ENCODE measurements at places on chromosomes 2 and 18.

DNA sequence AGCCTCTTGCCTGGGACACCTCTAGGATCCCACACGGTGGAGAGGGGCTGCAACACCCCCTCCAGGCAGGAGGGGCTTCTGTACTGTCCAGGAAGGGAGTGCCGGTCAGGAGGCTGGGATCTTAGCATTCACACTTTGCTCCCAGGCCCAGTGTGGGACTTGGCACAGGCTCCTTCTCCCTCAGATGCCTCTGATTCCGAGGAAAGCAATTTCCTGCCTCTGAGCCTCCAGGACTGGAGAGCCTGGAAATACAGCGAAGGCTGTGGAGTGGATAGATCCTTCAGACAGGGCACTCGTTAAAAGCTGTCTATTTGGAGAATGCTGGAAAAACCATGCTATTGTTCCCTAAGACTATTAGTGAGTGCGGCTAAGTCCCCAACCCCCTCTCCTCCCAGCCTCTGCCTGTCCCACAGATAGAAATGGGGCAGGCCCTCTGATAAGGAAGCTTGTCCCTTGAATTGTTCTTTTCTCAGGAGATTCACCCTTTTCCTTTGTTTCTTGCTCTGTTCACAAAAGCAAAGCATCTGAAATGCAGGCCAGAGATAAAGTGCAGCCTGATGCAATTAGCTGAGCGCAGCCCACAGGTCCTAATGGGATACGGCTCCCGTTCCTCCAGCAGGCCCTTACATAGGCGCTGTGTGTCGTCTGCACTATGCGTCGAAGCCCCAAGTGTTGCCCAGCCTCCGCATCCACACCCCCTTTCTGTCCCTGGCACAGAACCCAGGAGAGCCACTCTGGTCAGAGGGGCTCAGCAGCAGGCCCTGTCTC lies 252.2 kb downstream of the KLHL29 start:
- DNase-seq = no peak

GRCh38 chr2:96527286-96528005 lies 9.1 kb upstream of the ARID5A start:
- DNase-seq = peak; percentile 16

DNA sequence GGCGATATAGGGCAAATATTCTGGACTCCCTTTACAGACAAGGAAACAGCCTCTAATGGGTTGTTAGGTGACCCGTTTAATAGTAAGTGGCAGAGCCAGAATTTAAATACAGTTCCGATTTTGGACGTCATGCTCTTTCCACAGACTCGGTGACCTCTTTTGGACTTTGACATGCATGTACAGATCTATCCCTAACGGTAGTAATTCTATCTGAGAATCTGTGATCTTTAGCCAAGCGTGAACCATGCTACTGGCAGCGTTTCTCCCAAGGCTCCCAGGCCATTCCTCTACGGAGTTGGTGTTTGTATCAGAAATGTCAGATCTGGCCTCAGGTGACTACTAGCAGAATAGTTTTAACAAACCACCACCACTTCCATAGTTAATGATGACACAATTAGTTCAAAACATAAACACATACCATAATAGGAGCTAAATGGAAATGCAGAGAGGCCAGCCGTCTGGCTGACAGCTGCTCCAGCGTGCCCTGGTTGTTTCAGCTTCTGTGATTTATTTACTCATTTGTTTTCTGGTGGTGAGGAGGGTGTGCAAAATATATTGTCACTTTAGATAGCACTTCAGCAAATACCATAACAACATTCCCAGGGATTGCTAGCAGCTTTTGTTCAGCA lies 304.6 kb upstream of the LYPD1 start:
- no peak for DNase-seq

DNA sequence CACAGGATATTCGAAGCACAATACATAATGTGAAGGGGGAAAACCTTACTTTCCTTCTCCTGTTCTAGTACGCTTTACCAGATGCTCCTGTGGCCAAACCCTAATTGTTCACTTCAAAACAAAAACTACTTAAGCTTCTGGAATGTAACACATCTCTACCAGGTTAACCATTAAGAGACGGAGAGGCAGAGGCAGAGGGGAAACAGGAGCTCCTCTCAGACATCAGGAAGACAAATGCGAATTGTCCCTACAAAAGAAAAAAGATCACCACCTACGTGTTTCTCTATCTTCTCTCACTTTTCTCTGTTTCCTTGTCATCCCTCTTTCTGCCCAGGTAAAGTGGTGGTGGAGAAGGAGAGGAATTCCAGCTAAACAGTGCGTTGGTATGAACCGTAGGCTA lies 266.8 kb downstream of the NRXN1 start:
- no peak for DNase-seq

DNA sequence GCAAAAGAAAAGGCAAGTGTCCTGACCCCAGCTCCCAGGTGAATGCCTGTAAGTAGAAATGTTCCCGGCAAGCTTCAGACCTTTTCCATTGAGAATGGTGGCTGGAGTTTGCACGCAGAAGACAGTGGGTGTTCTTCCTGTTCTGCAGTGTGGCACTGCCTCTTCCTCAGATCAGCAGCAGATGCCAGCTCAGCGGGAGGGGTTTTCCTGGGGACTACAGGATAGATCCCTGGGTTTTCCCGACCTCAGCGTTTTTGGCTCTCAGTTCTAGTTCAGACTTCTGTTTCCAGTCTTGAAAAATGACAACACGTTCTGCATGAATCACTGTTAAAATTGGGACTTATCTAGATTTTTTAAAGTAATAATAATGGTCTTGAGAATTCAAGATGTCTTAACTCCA lies 39.2 kb downstream of the GRHL1 start:
- no peak for DNase-seq

DNA sequence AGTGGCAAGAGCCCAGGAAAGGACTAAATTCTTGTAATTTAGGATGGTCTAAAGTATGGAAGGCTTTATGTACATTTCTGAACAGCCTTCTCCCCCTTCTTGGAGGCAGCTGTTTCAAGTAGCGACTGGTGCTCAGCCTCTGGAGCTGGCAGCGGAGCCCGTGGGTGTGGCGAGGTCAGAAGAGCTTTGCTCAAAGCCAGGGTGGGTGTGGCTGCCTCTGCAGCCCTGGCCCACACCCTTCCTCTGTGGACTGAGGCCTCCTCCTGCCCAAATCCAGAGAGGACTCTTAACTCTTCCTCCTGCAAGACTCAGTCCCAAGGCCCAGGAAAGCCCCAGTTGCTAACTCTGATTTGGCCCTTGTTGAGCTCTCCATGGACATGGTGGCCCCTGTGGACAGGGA lies 202.1 kb upstream of the REV1 start:
- DNase-seq = no peak

- DNase-seq = no peak
Measured at GRCh38 chr18:73986711-73987110, 160.9 kb downstream of the FBXO15 start.

DNA sequence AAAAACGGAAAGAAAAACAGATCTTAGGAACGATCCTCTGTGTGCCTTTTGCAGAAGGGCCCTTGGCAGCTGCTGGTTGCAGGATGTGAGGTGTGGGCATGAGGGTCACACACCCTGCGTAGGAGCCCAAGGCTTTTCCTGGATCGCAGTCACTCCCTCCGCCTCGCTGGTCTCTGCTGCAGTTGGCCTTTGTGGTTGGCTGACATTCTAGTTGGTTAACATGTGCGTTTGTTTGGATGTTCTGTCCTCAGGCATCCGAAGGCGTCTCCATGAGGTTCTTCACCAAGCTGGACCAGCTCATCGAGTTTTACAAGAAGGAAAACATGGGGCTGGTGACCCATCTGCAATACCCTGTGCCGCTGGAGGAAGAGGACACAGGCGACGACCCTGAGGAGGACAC lies 61.7 kb downstream of the INPP5D start:
- no peak for DNase-seq

GRCh38 chr18:23207994-23208393 lies 72.7 kb downstream of the CABLES1 start:
- DNase-seq = no peak

Data from stimulated activated CD8-positive, alpha-beta memory T cell treated with anti-CD3 and anti-CD28 coated beads, Interleukin-2, amount 100 ng/mL, for 1 hour (primary cell).